ENCODE measurements at places on chromosomes 7 and 10.

- no peak for DNase-seq
Observed at GRCh38 chr7:106553446-106553836, 107.5 kb downstream of the CCDC71L start.

DNA sequence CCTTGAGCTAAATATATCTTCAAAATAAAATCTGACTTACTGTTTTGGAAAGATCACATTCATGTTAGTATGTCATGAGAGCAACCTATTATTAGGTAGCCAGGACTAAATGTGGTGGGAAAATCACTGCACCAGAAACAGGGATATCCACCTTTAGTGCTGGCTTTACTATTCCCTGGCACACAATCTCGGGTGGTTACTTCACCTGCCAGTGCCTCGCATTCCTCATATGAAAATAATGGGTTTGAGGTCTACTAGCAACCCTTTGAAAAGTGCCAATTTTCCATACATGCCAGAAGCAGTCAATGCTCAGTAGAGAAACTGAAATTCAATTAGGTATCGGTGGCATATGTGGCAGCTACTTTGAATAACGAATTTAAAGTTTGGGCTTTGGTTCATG is 36.8 kb downstream of the PTN start:
- DNase-seq = no peak

- DNase-seq = peak; percentile 30
Observed at GRCh38 chr7:74174606-74175082, 488 bp downstream of the EIF4H start.

DNA sequence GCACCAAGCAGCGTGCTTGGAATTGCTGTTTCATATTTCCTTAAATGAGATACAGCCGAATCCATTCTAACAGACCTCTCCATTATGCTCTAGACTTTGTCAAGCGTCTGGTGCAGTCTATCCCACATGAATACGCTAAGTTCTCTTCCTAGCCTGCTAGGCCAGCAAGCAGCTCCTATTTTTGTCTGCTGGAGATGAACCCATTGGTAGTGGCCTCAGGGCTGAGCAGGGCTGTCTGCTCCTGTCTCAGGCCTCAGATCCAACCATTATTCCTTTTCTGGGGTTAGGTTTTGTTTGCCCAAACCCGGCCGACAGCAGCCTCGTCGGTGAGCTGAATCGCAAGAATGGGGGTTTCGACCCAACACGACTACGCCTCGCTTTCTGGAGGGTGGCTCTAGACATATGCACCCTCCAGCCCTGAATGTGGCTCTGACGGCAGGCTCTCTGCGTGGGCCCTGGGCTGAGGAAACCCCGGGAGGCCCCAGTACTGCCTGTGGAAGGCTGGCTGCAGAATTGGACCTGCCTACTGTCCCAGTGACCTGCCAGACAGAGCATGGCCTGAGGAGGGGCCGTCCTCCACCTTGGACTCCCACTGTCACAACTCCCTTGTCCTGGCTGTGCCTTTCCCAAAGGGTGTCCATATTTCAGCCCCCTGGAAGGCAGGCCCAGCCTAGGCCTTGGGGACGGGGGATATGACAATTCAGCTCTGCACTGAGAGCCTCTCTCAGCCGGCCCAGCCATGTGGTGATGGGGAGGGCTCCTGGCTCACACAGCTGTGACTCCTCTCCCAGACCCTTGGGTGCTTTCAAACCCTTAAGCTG is 267.9 kb upstream of the TCERG1L start:
- DNase-seq = no peak

- no peak for DNase-seq
Observed at GRCh38 chr7:117185124-117185523, 137.7 kb downstream of the WNT2 start.

- no peak for DNase-seq
Observed at GRCh38 chr10:80155696-80156215, 23.2 kb downstream of the PLAC9 start.

- DNase-seq = no peak
Observed at GRCh38 chr10:44937196-44938005, 22.2 kb upstream of the RASSF4 start.

- no peak for DNase-seq
Observed at GRCh38 chr10:108757946-108758345, 1165.4 kb downstream of the XPNPEP1 start.

- DNase-seq = no peak
Observed at GRCh38 chr10:104867966-104868598, 227.0 kb downstream of the SORCS3 start.

DNA sequence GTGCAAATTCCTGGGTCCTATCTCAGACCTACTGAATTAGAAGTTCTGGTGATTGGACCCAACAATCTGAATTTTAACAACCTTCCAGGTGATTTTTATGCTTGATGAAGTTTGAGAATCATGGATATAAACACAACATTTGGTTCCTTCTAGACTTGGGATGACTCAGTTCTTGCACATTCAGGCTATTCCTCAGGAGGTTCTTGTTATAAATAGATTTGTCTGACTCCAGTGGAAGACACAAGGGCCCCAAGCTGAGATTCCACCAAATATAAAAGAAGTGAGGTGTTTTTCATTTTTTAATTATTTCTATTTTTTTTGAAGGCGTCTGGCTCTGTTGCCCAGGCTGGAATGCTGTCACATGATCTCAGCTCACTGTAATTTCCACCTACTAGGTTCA is 9.4 kb upstream of the TAS2R16 start:
- peak; percentile 6 for DNase-seq

DNA sequence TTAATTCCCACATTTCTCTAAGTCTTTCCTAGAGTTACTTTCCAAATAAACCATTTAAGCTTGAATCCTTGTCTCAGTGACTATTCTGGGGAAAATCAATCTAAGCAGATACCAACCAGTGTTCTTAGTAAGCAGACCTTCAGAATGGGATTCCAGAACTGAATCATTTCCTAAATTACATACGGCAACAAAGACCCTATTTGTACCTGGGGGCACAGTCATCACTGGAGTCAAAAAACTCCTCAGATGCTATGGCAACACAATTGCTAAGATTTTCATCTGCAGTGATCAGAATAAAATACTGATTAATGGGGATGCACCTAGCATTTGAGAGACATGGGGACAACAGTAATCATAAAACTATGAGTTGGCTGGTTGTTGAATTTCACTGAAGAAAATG is 284.7 kb upstream of the HGF start:
- no peak for DNase-seq

DNA sequence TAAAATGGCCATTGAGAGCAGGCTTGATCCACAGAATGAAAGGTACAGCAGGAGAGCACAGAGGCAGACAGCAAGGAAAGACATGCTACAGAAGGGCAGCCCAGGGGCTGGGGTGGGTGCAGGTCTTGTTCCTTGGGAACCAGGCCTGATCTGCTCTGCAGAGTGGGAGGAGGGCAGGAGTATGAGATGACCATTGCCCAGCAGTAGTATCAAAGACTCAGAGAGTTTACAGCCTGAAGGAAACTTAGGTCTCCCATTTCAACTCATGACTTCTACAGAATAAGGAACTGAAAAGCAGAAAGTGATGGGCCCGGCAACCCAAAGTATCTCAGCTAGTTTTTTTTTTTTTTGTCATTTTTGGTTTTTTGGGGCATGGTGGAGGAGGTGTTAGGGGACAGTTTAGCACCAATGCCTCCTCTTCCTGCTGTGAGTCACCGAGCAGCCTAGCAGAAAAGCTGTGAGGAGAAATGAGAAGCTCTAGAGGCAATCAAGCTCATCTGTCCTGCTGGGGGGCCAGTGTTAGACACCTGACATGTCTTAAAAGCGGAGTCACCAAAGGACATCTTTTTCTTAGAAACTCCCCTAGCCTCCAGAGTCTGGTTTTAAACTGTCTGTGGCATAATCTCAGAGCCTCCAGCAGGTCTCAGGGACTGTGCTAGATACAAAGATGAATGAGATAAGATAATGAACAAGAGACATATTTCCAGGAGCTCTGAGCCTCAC is 34.3 kb upstream of the HERPUD2 start:
- DNase-seq = no peak

GRCh38 chr10:124565565-124566221 is 104.1 kb downstream of the LHPP start:
- DNase-seq = no peak

DNA sequence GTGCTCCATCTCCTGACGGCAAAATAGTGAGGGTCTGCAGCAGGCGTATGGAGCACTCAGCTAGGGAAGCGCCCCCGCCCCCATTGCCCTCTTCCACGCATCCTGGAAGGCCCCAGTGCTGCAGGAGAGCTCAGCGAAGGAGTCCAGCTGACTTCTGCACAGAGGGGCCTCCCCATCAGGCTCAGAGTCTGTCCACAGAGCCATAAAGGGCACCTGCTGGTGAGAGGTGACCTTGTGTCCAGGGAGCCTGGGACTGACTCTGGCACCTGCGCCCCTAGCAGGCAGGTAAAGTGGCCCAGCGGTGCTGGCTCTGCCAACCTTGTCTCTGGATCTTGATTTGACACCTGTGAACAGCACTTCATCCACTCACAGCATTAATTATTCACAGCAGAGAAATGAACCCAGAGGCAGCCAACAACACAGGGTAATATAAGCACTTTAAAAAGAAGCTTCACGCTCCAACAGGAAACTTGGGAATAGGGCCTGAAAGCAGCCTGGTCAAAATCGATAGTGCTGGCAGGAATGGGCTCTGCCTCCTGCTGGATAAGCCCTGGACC is 59.6 kb downstream of the VOPP1 start:
- DNase-seq = no peak

DNA sequence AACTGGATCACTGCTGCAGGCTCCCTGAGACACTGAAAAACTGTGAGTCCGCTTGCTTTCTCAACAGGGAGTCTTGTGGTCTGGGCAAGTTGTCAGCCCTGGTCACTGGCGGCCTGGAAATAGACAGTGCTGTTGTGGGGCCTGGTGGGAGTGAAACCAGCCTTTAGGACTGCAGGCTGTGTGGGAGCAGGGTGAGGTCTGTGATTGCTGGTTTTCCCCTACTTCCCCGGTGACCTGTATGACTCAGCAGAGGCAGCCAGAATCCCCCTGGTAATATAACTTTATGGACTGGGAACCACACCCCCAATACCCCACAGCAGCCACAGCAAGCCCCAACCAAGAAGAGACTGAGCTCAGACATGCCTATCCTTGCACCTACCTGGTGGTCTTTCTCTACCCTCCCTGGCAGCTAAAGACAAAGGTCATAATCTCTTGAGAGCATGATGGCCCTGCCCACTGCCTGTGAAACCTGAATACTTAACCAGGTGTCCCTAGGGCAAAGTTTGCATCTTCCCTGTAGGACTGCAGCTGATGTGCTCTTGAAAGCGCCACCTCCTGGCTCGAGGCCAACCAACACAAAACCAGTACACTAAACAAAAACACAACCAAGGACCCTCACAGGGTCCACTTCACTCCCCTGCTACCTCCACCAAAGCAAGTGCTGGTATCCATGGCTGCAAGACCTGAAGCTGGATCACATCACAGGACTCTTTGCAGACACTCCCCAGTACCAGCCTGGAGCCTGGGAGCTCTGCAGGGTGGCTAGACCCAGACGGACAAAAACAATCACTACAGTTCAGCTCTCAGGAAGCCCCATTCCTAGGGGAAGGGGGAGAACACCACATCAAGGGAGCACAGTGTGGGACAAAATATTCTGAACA is 7.2 kb upstream of the ADAM22 start:
- no peak for DNase-seq

DNA sequence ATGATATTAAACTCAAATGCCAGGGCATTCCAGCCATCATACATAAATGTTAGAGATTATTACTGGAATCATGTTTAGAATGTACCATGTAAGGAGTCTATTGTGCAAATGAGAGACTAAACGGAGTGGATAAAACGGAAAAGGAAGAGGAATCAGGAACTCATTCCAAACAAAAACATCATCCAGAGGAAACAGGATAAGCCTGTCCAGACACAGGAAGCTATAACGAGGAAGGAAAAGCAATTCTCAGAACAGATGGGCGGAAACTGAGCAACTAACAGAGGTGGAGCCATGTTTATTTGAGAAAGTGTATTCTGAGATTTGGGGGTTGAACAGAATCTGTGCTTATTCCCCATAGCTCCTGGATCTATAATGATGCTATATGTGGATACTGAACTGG is 52.3 kb upstream of the TRIM24 start:
- no peak for DNase-seq

DNA sequence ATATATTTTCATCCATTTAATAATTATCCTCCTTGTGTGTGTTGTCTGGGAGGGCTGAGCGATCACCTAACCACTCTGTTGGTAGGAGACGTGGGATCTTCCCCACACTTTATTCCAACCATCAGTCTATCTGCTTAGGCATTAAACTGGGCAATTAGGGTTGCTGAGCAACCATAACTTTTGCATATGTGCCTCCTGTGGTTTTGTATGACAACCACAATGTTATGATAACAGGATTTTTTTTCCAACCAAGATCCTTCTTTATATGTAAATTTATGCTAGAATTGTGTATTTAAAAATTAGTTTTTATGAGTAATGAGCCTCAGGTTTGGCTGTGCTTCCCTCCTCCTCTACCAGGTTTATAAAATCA is 495.0 kb upstream of the MGMT start:
- DNase-seq = no peak

GRCh38 chr10:71562904-71563303 is 156.7 kb downstream of the C10orf105 start:
- no peak for DNase-seq

DNA sequence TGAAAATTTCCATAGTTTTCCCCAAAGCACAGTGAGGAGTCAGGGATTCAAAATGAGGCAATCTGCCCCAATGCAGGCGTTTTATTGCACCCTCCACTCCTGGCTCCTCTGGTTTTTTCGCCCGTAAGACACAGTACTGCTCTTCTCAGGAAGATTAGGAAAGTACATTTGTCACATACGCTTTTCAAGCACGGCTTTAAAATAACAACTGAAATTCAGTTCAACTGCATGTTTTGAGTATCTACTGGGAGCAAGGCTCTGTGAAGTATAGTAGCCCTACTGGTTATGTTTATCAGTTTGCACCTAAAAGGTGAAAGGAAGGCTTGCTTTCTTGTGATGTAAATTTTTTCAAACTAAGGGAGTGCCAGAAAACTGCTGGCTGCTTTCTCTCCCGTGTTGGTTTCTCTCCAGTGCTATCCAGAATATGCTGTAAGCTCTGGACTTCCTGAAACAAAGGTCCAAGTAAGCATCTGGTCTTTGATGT is 1.9 kb upstream of the SGMS1 start:
- peak; percentile 13 for DNase-seq

DNA sequence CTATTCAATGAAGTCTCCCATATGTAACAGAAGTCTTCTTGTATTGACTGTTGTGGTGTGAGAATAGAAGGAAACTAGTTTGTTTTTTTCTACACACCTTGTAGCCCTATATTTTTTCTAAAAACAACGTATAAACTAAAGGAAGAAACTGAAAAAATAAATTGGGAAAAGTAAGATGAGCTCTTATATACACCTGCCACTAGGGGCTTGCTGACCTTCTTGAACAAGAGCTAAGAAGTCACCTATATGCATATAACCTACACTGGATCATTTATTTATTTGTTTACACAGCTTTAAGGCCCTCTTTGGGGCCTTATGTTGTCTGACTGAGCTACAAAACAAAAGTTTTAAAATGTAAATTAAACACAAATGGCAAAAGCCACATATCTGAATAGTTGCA is 383.0 kb downstream of the HPSE2 start:
- DNase-seq = no peak

- DNase-seq = no peak
Observed at GRCh38 chr7:17524746-17525145, 226.3 kb downstream of the AHR start.

Data from AG08395 (cell line).